T follicular helper cell (primary cell): ENCODE measurements at places on chromosomes 13 and 19.

GRCh38 chr13:113623491-113624234, 34.3 kb downstream of the ATP4B start:
- DNase-seq, result no peak

DNA sequence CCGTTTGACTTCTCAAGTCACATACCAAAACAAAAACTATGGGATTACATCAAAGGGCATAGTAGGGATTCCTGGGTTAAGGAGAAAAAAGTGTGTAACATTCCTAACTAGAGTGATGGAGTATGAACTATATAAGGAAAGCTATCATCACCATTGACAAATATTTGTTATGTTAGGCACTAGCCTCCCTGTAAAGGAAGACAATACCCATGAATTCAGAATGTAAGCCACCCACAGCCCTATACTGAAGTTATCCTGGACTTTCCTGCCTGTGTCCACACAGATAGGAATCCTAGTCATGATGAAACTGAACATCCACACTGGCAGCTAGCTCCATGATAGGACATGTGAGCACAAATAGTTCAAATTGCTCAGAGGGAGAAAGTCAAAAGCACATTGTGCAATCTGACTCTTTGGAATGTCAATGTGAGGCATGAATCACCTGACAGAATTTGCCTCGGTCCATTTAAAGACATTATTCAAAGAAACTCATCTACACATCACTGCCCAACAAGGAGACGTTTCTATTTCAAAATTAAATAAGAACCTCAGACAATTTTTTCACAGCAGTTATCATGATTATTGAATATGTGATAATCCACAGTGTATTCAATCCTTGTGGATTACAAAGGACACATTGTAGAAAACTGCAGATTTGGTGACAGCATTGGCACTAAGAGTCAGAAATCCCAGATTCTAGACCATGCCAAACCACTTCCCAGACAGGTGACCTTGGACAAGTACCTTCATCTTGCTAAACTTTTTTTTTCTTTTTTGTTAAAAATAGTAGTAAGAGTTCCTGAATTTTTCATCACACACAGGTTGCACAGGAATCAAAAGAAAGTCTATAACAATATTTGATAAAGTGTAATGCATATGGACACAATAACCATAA, 529.3 kb downstream of the IRS2 start:
- no peak for DNase-seq

DNA sequence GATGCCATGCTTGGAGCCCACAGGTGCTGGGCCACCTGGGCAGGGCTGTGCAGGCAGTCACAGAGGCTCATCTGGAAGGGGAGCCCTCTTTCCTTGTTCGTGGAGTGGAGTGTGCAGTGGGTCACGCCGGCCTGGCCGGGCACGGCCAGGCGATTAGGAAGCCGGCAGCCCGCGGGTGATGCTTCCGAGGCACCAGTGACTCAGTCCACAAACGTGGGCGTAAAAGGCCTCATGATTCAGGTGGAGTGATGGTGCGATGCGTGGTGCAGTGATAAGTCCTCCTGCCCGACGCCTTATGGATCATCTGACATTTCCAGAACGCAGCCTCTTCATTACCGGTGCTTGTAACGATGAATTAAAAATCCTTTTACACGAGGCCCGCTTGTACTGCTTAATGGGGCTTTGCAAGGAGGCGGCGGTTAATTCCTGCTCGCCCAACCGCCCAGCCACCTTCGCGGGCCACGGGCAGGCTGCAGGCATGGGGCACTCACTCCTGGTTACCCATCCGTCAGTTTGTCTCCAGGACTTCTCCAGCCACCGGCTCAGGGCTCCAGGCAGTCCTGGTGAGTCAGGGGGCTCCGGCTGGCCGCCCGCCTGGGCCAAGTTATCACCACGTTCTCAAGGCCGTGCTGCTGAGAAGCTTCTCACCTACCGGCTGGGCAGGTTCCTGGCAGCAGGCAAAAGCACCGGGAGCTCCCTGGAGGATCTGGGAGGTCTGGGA, 172.4 kb downstream of the KDM4B start:
- no peak for DNase-seq

DNA sequence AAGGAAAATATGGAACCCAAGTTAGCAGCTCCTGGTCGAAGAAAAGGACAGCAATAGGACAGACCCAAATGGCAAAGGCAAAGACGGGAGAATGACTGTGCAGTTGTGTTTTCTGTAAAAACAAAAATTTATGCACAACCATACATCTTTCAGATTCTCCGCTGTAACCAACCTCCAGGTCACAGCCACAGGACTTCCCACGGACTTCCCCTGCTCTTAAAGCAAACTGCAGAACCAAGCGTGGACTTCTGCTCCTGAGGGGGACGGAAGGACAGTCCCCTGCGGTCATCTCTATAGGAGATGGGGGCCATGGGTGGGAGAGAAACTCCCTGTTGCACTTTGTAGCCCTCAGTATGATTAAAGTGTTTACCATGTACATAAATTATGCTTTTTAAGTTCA, 2.5 kb downstream of the GRTP1 start:
- DNase-seq, result no peak

GRCh38 chr13:24687611-24688010, 7.4 kb downstream of the ATP12A start:
- no peak for DNase-seq

- DNase-seq, result no peak
Measured at GRCh38 chr13:53311561-53311960, 282.9 kb downstream of the OLFM4 start.

- no peak for DNase-seq
Measured at GRCh38 chr19:4638317-4638716, 999 bp upstream of the TNFAIP8L1 start.

GRCh38 chr13:63700350-63700749, 2284.7 kb upstream of the PCDH20 start:
- no peak for DNase-seq

DNA sequence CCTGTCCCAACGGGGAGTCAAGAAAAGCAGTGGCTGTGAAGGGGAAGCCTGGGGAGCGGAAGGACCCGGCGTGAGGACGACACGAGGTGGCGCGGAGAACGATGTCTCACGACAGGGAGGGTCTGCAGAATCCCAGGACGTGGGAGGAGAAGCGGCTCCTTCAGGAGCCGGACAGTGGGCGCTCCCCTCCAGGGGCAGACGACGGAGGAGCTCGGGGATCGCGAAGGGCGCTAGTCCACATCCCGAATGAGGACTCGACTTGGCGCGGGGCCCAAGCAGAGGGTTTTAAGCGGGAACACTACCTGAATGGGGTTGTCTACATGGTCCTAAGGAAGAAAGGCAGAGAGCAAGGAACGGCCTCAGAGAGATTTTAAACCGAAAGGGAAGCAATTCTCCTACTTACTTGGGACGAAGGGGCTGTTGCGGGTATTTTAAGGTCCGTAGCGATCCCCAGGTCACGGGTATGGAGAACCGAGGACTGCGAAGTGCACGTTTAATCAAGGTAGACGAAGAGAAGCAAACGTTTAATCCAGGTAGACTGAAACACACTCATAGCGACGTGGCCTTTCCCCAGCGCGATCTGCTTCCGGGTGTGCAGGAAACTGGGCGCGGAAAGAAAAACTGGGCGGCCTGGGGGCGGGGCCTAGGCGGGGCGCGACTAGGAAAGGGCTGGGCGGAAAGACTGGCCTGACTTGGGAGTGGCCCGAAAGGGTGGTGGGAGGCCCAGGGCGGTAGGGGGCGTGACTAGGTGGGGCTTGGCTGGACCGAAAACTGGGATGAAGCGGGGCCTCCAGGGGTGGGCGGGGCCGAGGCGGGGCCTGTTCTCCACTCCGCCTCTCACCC, at the start of gene ZNF841:
Gene ZNF841 (minus strand): TSS at position 594 of the 843 bp plus-strand sequence. CDS start 10,964 bp downstream, outside the sequence.
- peak; percentile 66 for DNase-seq

- no peak for DNase-seq
Measured at GRCh38 chr13:37729876-37730275, 131.3 kb upstream of the POSTN start.

GRCh38 chr13:86882835-86883234, 788.3 kb upstream of the SLITRK5 start:
- no peak for DNase-seq

- DNase-seq, result no peak
Measured at GRCh38 chr13:80462037-80462436, 121.1 kb upstream of the SPRY2 start.

DNA sequence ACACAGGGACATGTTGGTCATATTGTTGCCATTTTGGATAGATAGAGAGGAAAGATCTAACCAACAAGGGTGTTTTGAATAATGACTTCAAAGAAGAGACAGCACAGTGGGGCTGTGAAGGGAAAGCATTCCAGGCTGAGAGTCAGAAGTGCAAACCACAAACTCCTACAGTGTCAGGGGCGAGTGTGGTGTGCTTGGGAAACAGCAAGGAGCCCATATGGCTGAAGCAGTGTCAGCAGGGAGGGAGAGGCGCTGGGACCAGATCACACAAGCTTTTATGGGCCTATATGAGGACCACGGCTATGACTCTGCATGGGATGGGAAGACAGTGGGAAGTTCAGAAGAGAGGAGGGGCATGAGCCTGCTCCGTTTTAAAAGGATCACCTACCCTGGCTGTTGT, 166.4 kb downstream of the MYO16 start:
- no peak for DNase-seq

DNA sequence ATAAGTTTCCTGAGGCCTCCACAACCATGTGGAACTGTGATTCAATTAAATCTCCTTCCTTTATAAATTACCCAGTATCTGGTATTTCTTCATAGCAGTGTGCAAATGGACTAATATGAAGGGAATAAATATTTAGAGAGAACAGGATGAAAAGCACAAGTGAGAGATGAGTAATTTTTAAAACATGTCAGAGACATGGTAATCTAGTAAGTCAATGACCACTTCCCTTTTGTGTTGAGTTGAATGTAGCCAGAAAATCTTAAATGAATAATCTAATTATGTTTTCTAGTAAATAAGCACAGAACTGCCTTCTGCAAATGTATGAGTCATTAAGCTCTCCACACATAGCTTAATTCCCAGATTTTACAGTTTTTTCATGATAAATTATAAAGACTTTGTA, 524.1 kb upstream of the SLITRK5 start:
- DNase-seq, result no peak

GRCh38 chr13:65339241-65339640, 1890.9 kb downstream of the PCDH9 start:
- no peak for DNase-seq

GRCh38 chr13:111577956-111578605, 257.6 kb downstream of the TEX29 start:
- DNase-seq, result no peak

- DNase-seq, result no peak
Measured at GRCh38 chr19:47152205-47152604, 21.6 kb downstream of the SAE1 start.
